Epithelial cell of esophagus (primary cell): ENCODE measurements at places on chromosomes 5 and 9.

DNA sequence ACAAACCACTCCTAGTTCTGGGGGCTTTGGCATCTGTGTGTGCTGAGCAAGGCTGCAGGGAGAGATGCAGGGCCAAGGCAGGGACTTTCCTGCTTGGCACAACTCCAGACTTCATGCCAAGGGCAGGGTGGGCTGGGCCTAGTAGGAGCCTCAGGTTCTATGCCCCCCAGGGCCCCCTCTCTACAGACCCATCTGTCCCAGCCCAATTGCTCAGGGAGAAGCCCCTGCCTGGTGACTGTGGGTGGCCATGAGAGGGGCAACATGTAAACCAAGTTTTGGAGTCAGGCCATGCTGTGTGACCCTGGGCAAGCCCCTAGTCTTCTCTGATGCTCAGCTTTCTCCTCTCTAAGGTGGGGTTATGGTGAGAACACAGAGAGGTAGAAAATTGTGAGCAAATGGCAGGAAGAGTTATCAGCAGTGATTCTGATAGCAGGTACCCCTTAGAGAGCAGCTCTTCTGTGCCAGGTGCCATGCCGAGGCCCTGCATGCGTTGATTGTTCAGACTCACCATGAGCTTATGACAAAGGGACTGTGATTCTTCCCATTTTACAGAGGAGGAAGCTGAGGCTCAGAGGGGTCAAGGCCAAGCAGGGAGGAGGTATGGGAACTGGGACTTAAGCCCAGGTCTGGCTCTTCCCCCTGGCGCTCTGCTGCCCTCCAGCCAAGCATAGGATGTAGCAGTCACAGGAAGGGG, 5.2 kb downstream of the OLFML2A start:
- DNase-seq: no peak

- DNase-seq: no peak
Observed at GRCh38 chr9:20831028-20831427, 147.0 kb downstream of the FOCAD start.

DNA sequence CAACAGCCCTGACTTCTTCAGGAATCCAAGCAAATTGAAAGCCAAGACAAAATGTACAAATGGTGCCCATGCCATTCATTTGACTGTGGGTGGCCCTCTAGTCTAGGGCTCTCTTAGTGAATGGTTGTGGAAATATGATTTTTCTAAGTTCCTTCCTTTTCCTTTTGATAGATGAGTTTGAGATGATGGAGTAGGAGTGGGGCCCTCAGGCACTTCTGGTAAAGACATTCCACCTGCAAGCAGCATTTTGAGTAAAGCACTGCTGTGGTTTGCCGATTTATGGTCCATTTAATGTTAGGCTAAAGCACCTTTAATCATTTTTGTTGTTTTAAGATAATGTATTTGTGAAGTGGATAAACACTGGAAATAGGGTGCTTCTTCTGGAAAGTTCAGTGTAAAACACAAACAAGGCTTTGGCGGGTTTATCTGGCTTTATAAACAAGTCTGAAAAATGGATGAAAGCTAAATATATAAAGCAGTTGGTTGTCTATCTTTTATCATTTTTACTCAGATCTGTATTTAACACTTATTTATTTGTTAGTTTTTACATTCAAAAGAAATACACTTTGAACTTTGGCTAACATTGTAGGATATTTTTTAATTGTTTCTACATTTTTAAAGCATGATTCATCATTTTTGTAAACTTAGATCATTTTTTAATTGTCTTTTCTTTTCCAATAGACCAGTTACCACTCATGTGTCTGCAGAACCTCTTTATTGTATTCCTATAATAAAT, 213.5 kb downstream of the PJA2 start:
- DNase-seq: no peak

- peak; percentile 72 for DNase-seq
Observed at GRCh38 chr5:151684690-151685361, 1.9 kb downstream of the SPARC start.

- no peak for DNase-seq
Observed at GRCh38 chr5:160799184-160799583, 52.8 kb downstream of the ATP10B start.

GRCh38 chr9:112629671-112630485, 88.0 kb downstream of the INIP start:
- peak; percentile 35 for DNase-seq

- no peak for DNase-seq
Observed at GRCh38 chr9:36488389-36488756, 84.3 kb upstream of the MELK start.

DNA sequence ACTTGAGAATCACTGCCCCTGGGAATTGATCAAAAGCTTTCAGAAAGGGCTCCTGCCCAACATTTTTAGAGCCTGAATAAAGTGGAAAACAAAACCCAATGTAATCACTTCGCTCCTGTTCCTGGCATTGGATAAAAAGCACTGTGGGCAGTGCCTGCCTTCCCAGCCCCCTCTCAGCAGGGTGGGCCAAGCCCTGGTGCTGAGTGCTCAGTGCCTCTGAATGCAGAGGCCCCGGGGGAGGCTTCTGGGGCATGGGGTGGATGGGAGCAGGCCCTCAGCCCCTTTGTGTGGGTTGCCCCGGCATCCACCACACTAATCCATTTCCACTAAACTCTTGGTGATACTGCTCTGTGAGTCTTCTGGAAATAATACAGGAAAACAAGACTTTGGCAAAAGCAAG, 55.6 kb downstream of the CFAP90 start:
- DNase-seq: no peak

DNA sequence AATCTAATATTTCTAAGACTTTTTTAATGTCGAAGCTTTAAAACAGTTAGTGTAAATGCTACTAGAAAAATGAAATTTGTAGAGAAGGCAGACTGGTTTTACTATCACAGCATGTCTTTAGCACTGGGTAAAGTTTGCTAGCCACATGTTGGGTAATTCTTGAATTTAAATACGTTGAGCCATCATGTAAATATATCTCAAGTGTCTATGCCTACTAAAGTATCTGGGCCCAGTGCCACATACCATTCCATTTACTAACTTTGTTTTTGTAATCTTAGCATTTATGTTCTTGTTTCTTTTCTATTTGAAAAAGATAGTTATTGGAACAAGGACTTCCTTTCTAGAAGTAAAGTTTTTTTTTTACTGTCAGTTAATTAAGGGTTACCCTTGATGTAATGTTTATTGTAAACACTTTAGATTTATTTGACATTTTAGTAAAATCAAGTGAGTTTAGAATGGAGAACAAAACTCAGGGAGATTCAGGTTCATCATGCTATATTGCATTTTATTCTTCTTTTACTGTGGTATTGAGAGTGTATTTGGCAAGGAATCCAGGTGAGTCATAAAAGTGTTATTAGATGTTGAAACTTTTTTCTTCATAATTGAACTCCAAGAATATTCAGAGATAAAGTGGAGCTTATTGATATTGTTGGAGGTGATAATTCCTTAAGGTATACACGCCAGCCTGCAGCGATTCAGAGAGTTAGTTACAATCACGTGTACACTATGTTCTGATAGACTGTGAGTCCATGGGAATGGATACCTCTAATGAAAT, 182.4 kb downstream of the CCDC171 start:
- DNase-seq: peak; percentile 92

DNA sequence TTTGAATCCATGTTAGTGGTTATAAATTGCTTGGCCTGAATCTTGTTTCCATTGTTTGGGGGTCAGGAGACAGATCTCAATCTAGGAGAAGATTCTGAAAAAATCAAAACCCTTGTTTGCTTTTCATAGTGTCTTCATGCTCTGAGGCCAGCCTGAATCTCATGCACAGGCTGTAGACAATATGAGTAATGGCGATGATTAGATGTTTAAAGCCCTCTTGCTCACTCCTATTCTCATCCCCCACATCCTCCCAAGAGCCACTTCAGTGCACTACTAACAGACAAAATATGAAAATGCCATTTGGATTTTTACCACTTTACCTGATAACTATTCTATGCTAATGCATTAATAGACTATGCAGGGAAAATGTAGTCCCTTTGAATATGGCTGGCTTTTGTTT, 129.4 kb downstream of the NUDT12 start:
- DNase-seq: peak; percentile 11

DNA sequence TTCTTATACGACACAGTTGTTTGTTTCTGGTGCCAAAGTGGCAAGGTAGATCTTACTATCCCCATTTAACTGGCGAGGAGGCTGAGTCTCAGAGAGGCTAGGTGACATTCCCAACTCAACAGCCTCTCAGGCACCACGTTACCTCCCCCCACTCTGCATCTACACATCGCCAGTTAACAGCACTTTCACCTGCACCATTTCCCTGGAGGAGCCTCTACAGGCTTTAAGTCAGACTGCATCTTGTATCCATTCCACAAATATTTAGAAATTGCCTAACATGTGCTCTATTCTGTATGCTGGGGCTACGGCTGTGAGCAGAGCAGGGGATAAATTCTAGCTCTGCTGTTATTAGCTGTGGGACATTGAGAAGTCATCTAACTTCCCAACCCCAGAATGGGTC, 168.6 kb downstream of the INSYN2B start:
- DNase-seq: no peak

GRCh38 chr5:178580271-178580955, 9.8 kb downstream of the COL23A1 start:
- DNase-seq: no peak

DNA sequence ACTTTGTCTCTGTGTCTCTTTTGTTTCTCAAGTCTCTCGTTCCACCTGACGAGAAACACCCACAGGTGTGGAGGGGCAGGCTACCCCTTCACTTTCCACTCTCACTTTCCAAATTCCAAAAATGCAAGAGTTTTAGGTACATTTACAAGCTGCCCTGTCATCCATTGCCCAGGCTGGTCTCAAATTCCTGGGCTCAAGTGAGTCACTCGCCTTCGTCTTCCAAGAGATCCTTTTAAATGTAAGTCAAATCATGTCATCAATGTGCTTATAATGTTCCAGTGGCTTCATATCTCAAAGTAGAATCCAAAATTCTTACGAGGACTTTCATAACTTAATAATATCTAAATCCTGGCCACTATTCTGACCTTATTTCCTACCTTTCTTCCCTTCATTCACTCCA, 20.4 kb upstream of the UGCG start:
- peak; percentile 48 for DNase-seq

DNA sequence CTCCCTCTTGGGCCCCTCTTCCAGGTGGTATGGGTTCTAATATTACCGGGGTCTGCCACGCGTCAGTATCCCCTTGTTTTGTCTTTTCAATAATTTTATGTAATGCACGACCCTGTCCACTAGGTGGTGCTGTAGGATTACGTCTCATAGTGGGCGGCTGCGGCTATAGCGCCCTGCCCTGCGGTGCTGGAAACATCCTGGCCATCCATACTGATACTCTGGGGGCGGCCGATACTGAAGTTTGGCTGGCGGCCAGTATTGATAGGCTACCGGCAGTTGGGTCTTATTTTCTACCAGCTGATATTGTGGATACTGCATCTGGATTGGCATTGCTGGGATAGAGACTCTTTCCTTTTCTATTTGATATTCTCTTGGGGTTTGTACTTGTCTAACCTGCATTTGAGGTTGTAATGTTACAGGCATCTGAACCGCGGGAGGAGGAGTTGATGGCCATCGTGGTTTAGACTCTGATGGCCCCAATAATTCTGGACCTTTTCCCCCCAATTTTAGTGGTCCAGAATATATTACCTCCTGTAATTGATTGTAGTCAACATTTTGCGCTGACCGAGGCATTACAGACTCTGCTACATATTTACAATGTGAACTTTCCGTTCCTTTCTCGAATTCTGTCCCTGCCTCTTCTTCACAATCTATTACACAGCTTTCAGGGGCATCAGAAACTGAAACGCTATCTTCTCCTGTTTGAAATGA, 3.3 kb upstream of the TMEM141 start:
- peak; percentile 55 for DNase-seq

GRCh38 chr9:108634204-108634603, 221.6 kb downstream of the ACTL7B start:
- peak; percentile 95 for DNase-seq

GRCh38 chr9:108603141-108603540, 252.6 kb downstream of the ACTL7B start:
- peak; percentile 98 for DNase-seq

- DNase-seq: no peak
Observed at GRCh38 chr5:50898966-50899365, 232.5 kb downstream of the PARP8 start.

- peak; percentile 61 for DNase-seq
Observed at GRCh38 chr5:100430268-100431195, 104.6 kb upstream of the FAM174A start.

DNA sequence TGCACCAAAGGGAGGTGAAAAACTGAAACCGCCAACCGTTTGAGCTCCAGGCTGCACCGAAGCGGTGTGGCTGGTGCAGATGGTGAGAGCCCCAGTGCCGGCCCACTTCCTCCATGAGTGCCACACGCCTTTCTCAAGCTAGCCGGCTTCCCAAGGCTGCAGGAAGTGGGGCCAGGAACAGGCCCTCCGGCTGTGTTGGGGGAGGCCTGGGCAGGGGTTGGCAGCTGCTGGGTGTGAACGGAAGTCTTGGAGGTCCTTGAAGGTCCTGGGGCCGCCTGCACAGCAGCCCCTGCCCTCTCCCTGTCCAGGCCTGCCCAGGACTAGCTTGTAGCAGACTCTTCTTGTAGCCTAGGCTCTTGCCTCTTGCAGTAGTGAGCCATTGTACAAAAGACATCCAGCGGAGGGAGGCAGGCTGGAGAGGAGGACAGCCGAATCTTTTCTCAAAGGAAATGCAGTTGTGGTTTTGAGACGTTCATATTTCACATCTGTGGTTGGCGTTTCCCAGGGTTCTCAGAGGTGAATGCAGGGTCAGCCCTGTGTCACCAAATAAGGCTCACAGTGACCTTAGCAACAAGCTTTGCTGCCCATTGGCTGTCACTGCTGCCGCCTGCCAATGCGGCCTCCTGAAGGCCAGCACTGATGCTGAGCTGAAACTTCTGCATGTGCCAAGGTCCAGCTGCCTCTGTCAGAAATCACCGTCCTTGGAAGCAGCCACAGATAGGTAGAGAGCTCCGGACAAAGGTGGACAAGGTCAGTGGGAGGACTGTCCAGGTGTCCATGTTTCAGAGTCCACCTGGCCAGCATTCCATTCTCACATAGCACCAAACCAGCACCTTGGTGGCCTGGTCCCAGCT, 23.9 kb downstream of the IRF1 start:
- peak; percentile 47 for DNase-seq

- no peak for DNase-seq
Observed at GRCh38 chr9:95753762-95754465, 121.6 kb upstream of the ERCC6L2 start.

GRCh38 chr5:140588311-140589070, 23.9 kb downstream of the SLC35A4 start:
- DNase-seq: no peak

DNA sequence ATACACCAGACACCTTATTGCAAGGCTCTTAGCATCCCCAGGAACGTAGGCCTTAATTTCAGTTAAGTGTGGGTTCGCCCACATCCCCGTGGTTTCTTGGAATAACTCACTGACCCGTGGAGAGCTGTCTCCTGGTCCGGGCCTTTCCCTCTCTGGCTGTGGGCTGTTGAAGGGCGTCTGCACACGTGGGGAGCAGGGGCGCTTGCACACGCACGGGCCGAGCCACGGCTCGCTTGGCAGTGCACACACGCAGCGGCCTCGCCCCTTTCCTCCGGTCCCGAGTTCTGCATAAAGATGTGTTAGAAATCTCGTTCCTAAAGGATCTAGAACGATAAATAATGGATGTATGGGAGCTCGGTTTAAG, 141.9 kb downstream of the PBX3 start:
- DNase-seq: peak; percentile 10
